Kidney glomerular epithelial cell (primary cell): ENCODE measurements at places on chromosomes 2 and 18.
A peak's percentile ranks its signal among the peaks of the same experiment; 100 is the strongest.

- DNase-seq = no peak
Observed at GRCh38 chr2:107258531-107259407, 372.8 kb upstream of the ST6GAL2 start.

- no peak for DNase-seq
Observed at GRCh38 chr2:158988501-158988900, 20.1 kb downstream of the TANC1 start.

GRCh38 chr2:120993661-120994060, 258.0 kb downstream of the GLI2 start:
- no peak for DNase-seq

DNA sequence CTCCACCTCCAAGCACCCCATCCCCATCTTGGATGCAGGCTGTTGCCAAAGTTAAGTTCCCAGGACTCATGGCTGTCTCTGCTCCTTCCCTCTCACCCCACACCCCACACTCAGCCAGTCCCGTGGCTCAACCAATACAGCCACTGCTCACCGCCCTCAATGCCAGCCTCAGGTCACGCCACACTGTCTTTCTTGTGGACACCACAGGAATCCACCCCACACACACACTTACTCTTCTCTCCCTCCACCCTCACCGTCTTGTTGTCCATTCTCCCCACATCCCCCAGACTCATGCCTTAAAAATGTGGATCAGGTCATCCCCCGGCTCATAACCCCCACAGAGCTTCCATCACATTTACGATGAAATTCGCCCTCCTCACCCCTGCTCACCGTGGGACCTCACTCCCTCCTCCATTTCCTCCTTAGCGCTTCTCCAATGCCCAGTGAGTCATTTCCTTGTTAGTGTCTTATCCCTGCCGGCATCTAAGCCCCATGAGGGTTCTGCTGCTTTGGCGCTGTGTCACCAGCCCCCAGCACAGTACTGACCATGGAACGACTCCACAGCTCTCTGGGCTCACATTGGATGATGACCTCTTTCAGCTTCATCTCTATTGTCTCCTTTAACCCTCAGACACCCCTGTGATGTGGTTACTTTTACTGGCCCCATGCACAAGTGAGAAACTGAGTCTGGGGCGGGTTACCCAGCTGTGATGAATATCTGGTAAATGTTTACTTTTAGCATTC, 13.8 kb downstream of the MLPH start:
- DNase-seq = peak; percentile 98

DNA sequence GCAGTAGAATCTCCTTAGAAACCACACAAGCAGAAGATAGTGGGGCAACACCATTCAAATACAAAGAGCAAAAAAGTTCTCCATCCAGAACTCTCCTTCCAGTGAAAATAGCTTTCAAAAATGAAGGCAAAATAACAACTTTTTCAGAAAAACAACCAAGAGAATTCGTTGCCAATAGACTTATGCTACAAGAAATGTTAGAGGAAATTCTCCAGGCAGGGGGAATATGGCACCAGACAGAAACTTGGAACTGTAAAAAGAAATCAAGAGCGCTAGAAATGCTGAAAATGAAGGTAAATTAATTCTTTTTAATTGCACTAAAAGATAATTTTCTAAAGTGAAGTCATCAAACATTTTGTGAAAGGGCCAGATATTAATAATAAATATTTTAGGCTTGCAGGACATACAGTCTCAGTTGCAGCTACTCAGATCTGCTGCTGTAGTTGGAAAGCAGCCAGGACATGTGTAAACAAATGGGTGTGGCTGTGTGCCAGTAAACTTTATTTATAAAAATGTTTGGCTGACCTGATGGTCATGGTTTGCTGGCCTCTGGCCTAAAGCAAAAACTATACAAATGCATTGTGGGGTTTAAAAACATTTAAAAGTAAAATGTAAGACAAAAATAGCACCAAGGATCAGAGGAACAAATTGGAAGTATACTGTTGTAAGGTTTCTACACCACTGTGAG, 73.7 kb upstream of the TGFA start:
- no peak for DNase-seq

DNA sequence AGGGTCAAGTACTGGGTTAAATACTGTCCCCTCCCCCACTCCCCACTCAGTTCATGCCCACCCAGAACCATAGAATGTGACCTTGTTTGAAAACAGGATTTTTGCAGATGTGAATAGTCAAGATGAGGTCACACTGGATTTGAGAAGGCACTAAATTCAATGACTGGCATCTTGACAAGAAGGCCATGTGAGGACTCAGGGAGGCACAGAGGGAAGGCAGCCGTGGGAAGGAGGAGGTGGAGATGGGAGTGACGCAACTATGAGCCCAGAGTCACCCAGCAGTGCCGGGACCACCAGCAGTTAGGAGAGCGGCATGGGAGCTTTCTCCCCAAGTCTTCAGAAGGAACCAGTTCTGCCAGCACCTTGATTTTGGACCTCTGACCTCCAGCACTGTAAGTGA, 257.3 kb downstream of the BCL2 start:
- no peak for DNase-seq

GRCh38 chr2:203637471-203638167, 68.8 kb upstream of the CD28 start:
- DNase-seq = no peak

- peak; percentile 23 for DNase-seq
Observed at GRCh38 chr18:43405097-43405496, 127.8 kb upstream of the SYT4 start.

GRCh38 chr18:33577685-33578517, at the start of gene ASXL3:
ASXL3 (plus strand) TSS chr18:33578219; CDS start chr18:33578632, 413 bp downstream.
- DNase-seq = no peak

- DNase-seq = peak; percentile 30
Observed at GRCh38 chr2:175414882-175415487, 233.5 kb upstream of the ATP5MC3 start.

- no peak for DNase-seq
Observed at GRCh38 chr2:70510313-70510712, 43.3 kb downstream of the TGFA start.

DNA sequence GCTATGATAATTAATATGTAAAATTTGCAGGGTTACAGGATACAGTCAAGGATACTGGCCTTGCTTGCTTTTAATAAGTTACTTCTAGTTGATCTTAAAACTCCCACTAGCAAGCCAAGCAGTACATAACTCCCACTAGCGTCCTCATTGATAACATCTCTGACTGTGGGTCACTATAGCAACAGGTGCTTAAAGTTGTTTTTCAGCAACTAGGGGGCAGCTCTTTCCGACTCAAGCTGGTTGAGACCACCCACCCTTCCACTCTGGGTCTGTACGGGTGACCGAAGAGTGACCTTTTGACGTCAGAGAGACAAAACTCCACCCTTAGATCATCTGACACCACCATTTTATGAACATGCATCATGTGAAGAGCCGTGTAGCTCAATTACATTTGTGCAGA, 208.6 kb downstream of the MYO1B start:
- no peak for DNase-seq

DNA sequence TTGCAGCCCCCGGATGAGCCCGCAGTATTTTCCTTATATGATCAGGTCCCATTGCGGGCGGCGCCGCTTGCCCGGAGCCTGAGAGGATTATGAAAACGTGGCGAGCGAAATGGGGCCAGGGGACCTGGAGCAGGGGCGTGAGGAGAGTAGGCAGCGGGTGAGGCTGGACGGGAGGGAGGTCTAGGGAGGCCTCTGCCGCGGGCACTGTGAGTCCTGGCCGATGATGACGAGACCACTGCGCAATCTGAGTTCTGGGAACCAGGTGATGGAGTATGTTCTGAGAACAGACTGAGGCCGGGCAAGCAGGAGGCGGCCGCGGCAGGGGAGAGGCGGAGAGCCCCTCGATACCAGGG, 790 bp upstream of the ACAA2 start:
- DNase-seq = peak; percentile 35

GRCh38 chr2:241066893-241067341, 35.2 kb downstream of the MTERF4 start:
- DNase-seq = no peak

DNA sequence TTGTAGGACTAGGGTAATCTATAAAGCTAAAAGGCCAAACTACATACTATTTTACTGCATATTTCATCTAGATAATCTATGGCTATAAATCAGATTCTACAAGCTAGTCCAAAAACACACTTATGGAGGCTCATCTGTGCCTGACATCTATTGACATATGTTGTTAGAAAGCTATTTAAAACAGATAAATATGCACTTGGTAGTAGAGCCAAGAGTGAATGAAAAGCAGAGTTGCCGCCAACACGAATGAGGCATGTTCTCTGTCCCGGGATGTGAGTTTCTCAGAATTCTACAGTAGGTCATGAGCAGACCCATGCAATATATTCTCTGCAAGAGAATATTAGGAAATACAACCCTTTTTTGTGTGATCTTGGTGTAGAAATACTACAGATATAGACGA, 66.7 kb upstream of the LPIN2 start:
- no peak for DNase-seq

GRCh38 chr2:59322005-59322404, 1080.9 kb upstream of the FANCL start:
- DNase-seq = no peak

- no peak for DNase-seq
Observed at GRCh38 chr2:62817348-62817747, 111.8 kb downstream of the EHBP1 start.

DNA sequence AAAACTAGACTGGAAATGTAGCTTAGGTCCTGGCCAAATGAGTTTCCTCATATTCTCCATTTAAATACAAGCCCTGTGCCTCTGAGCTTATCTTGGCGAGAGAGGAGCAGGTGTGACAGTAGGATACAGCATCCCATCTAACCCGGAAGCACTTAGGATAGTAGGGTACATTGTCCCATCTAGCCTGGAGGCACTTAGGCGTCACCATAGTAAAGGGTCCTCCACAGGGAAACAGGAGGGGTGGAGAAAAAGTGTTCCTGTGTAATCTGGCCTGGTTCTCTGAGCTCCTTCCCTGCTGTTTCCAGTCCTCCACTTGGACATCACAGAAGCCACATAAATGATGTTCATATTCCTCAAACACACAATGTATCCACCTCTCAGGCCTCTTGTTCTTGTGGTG, 301.4 kb downstream of the GALR1 start:
- no peak for DNase-seq

- no peak for DNase-seq
Observed at GRCh38 chr2:32514946-32515345, 112.9 kb upstream of the TTC27 start.

DNA sequence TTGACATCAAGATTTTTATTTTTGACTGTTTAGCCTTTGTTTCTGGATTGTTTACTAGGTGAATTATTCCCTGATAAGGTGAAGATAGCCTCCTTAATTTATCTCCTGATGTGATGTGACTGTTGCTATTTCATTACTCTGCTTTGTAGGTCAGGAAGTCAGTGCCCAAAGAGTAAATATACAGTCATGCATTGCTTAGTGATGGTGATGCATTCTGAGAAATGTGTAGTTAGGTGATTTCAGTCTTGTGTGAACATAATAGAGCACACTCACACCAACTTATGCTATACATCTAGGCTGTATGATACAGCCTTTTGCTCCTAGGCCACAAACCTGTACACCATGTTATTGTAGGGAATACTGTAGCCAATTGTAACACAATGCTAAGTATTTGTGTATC, 102.4 kb upstream of the THUMPD2 start:
- DNase-seq = no peak

GRCh38 chr2:100852999-100853908, 33.3 kb downstream of the NPAS2 start:
- no peak for DNase-seq

DNA sequence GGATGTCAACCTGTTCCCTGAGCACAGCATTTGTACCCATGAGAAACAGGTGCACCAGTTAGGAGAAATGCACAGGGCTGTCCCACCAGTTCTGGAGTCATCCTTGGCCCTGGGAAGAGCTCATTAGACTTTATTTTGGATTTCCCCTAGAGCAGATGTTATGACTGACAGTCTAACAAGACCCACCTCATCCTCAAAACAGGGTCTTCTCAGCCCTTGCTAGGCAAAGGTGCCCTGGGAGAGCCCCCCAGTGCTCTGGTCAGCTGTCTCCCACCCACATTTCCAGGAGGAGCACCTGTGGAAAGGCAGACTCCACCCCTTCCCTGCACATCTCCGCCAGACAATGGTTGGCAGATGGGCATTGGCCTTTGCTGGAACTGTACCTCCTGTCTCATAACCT, 5.7 kb upstream of the SP100 start:
- DNase-seq = no peak

DNA sequence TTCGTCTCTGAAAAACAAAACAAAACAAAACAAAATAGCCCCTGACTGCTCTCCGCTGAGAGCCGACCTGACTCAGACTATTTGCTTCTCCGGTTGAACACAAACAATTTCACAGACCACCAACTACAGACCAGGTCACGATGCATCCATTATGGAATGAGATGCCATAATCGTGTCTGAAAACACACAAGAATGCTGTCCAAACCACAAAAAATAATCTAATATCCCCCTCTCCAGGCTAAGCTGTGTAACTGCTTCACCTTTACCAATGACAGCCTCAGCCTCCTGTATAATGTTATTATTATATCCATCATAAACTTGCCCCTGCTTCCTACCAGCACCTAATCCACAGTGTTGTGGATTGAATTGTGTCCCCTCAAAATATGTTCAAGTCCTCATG, 114.7 kb downstream of the DNAH6 start:
- peak; percentile 66 for DNase-seq
